ENCODE measurements at places on chromosomes 1 and 21. TPM values are rescaled to one million over a fixed set of nuclear protein-coding genes. Genes with fewer than 3 reads are reported as not detected.
A peak's percentile ranks its signal among the peaks of the same experiment; 100 is the strongest.

Gene GPR157
- 2.3 TPM for total RNA-seq

Gene GCLM
- total RNA-seq = 16.0 TPM

Gene ARHGEF10L
- total RNA-seq = not detected

Gene RCSD1
- 56.4 TPM for total RNA-seq

Gene SLC9C2
- total RNA-seq = not detected

Gene RNF19B
- 10.2 TPM for total RNA-seq

Gene CADM3
- not detected for total RNA-seq

Gene UBASH3A
- 41.1 TPM for total RNA-seq

GRCh38 chr1:38834937-38835827 lies 24.4 kb downstream of the RRAGC start:
- no peak overlapping the region for H3K27ac ChIP-seq
- DNase-seq = peak; percentile 31
- H3K4me1 ChIP-seq = peaks cover 4% of the 10 kb centered on the region

- H3K4me1 ChIP-seq = no peaks in the 10 kb centered on the region
- H3K36me3 ChIP-seq = no peaks in the 10 kb centered on the region
- H3K27ac ChIP-seq = no peak overlapping the region
- peaks cover 27% of the 10 kb centered on the region for H3K27me3 ChIP-seq
- no peak overlapping the region for H3K4me3 ChIP-seq
Observed at GRCh38 chr1:18283601-18284385, 176.2 kb downstream of the IGSF21 start.

- H3K27me3 ChIP-seq = no peaks in the 10 kb centered on the region
- H3K27ac ChIP-seq = no peak overlapping the region
- H3K4me1 ChIP-seq = no peaks in the 10 kb centered on the region
- no peaks in the 10 kb centered on the region for H3K36me3 ChIP-seq
- no peak for DNase-seq
Observed at GRCh38 chr1:189275796-189276195, 1201.9 kb downstream of the BRINP3 start.

DNA sequence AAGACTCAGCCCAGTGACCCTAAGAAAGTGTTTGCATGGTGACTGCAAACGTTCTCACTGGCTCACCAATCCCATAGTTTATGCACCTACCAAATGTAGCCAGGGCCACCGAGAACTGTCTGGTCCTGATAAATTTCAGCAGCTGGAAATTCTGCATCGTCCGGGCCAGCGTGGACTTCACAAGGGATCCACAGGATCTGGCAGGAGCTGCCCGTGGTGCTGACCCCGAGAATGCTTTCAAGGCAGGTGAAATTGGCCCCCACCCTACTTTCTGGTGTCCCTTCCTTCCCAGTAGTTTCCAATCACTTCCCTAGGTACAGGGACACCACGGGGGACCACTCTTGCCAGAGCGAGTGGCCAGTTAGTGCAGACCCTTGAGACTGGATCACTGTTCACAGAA lies 26.2 kb downstream of the UBASH3A start:
- H3K27me3 ChIP-seq = no peaks in the 10 kb centered on the region
- no peak overlapping the region for H3K27ac ChIP-seq
- no peak for DNase-seq
- H3K4me3 ChIP-seq = no peak overlapping the region

DNA sequence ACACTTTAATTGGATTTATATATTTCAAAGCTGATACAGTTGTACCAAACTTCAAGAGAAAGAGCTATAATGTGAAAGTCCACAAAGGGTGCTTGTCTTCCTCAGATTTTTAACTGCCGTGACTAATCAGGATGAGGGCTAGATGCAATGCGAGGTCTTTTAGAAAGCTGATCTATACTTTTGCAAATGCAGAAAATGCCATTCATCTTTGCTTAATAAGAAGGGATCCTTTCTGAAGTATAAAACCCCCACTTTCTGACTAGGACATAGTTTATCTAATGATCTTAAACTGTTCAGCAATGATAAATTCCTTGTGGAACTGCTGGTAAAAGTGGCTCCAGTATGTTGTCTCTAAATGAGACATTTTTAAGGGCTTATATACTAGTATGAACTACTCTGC lies 102.7 kb upstream of the NGF start:
- H3K27me3 ChIP-seq = peaks cover 10% of the 10 kb centered on the region
- no peak overlapping the region for H3K27ac ChIP-seq
- no peak overlapping the region for H3K4me3 ChIP-seq
- H3K4me1 ChIP-seq = no peaks in the 10 kb centered on the region
- no peaks in the 10 kb centered on the region for H3K36me3 ChIP-seq

GRCh38 chr1:31064718-31065309 lies 703 bp downstream of the PUM1 start:
- H3K36me3 ChIP-seq = peaks cover 33% of the 10 kb centered on the region
- no peaks in the 10 kb centered on the region for H3K27me3 ChIP-seq
